ENCODE measurements at places on chromosomes 5 and 9.

DNA sequence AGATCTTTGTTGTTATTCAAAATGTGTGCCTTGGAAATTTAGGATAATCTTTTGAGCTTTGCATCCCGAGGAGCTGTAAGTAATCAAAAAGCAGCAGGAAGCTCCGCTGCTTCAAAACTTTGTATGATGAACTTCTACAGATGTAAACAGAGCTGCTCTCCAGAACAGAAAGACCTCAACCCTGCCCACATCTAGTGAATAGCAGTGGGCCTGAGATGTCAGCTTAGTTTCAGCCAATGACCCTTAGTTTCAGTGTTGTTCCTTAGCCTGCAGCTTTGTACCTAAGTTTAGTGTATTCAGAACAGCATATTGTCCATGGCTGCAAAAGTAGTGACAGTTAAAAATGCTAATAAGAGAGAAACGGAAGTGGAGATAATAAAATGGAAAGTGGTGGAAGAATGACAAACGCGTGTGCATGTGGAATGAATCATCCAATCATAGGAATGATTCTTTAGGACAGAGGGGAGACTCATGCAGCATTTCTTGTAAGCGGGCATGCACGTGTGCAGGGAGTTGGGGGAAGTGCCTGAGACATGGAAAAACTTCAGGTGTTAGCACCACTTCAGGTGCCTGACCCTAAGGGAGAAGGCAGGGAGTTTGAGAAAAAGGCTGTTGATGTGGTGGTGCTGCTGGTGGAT is 24.9 kb downstream of the SNX24 start:
- no peaks in the 10 kb centered on the region for H3K4me1 ChIP-seq
- no peak for DNase-seq
- no peaks in the 10 kb centered on the region for H3K36me3 ChIP-seq

DNA sequence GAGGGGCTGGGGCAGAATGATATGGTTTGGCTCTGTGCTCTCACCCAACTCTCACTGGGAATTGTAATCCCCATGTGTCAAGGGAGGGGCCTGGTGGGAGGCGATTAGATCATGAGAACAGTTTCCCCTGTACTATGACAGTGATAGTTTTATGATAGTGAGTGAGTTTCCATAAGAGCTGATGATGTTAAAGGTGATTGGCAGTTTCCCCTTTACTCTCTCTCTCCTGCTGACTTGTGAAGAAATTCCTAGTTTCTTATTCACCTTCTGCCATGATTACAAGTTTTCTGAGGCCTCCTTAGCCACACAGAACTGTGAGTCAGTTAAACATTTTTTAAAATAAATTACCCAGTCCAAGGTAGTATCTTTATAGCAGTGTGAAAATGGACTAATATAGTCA is 120.4 kb upstream of the CDH9 start:
- no peak for DNase-seq
- H3K4me3 ChIP-seq, result no peak overlapping the region
- no peaks in the 10 kb centered on the region for H3K27me3 ChIP-seq
- no peaks in the 10 kb centered on the region for H3K4me1 ChIP-seq
- H3K36me3 ChIP-seq, result no peaks in the 10 kb centered on the region

DNA sequence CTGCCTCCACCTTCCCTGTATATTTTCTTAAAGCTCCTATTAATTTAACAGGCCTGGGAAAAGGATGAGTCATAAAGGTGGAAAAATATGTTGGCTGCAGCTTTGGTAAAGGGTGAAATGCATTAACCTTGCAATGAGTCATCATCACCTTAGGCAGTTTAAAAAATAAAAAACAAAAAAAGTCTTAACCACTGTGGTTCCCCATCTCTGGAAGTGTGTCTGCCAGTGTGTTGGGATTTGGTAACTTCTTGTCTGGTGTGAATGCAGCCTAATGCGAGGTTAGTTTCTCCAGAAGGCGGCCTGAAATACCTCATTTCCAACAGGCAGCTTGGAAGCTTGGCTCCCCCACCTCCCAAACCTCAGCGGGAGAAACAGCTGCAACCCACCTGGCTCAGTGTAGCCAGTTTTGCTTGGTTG is 265.3 kb upstream of the GAS1 start:
- DNase-seq, result no peak
- no peak overlapping the region for H3K27ac ChIP-seq
- H3K4me3 ChIP-seq, result no peak overlapping the region
- H3K36me3 ChIP-seq, result no peaks in the 10 kb centered on the region

GRCh38 chr5:4817767-4818166 is 322.4 kb upstream of the ADAMTS16 start:
- H3K36me3 ChIP-seq, result no peaks in the 10 kb centered on the region
- H3K4me1 ChIP-seq, result no peaks in the 10 kb centered on the region
- DNase-seq, result no peak
- no peak overlapping the region for H3K27ac ChIP-seq

GRCh38 chr9:98823666-98824334 is 16.3 kb downstream of the GALNT12 start:
- peaks cover 5% of the 10 kb centered on the region for H3K36me3 ChIP-seq
- no peaks in the 10 kb centered on the region for H3K4me1 ChIP-seq
- H3K27ac ChIP-seq, result no peak overlapping the region
- no peak overlapping the region for H3K4me3 ChIP-seq

GRCh38 chr5:6266671-6267197 is 111.6 kb downstream of the MED10 start:
- H3K4me3 ChIP-seq, result no peak overlapping the region
- H3K36me3 ChIP-seq, result no peaks in the 10 kb centered on the region
- no peaks in the 10 kb centered on the region for H3K27me3 ChIP-seq
- no peak for DNase-seq

All from immature natural killer cell (primary cell).